Activated T-cell treated with anti-CD3 and anti-CD28 coated beads, Interleukin-2, amount 50 U/mL, for 1 hour (primary cell): ENCODE measurements at places on chromosomes 13 and 19.

DNA sequence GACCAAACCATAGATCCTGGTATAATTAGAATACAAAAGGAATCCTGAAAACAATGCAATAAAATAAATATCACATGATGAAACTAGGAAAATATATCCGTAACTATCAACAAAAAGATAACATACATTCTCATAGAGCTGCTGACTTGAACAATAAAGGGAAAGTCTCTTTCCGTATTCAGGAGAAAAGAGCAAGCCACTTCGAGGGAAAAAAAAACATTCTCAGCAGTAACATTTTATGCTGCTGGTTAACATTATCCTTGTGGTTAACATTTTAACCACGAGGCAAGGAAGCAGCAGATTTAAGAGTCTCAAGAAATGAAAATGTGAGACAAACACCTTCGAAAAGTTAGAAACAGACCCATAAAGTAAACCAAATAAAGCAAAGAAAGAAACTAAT, 25.8 kb downstream of the NALCN start:
- DNase-seq, result no peak

GRCh38 chr19:4393947-4394590, 6.3 kb downstream of the SH3GL1 start:
- no peak for DNase-seq

DNA sequence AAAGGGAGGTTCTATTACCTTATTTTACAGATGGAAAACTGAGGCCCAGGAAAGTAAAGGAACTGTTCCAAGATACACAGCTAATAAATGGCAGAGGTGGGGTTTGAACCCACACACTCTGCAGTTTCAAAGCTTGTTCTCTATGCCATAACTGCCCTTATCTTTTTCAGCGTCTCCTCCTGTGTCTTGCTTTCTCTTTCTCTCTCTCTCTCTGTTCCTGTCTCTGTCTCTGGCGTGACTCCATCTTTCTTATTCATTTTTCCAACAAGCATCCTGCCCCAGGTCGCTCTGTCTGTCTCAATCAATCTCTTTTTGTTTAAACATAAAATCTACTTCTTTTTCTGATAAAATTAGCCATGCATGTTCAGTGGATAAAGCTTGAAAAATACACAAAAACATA, 3.2 kb upstream of the IFNL4 start:
- DNase-seq, result no peak

GRCh38 chr13:102395174-102395573, 6.7 kb downstream of the FGF14 start:
- no peak for DNase-seq

DNA sequence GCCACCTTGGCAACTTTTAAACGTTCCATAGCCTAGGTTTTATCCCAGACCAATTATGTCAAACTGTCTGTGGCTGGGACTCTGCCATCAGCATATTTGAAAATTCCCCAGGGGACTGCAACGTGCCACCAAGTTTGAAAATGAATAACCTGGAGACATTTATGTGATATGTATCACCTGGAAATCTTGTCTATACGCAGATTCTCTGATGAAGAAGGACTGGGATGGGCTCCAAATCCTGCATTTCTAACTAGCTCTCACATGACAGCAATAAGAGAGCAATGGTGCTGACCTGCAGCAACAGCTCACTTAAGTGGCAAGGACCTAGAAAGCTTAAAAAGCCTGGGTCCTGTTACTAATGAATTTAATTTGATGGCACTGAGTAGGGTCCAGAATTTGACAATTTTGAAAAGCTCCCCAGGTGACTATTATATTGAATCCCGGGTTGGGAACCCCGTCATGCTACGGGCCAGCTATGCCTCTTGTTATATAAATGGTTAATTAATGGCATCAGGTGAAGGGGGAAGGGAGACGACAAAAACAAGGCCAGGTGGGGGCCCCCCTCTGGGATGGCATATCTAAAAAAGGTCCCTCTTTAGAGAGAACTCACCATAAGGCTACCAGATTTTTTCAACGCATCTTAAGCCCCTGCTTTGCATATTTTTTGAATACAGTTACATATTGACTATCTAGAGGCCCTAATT, 213.7 kb downstream of the ZIC5 start:
- no peak for DNase-seq

DNA sequence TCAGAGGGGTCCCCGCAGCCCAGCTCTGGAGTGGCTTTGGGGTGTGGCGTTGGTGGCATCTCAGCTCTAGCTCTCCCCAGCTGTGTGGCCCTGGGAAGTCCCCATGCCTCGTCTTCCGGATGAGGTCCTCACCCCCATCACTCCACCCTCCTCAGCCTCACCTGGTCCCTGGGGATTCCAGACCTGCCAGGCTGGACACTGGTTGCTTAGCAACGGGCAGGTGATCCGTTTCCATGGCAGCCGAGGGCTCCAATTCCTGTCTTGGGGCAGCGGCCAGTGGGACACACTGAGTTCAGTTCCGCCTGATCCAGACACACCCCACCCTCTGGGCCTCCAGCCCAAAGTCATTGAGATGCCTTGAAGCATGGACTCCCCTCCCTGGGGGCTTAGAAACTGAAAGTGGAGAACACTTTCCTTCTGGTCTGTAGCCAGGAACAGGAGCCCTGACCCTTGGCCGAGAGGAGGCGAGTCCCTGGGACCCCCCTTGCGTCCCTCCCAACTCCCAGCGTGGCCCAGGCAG, 7.7 kb upstream of the MISP start:
- DNase-seq, result no peak

DNA sequence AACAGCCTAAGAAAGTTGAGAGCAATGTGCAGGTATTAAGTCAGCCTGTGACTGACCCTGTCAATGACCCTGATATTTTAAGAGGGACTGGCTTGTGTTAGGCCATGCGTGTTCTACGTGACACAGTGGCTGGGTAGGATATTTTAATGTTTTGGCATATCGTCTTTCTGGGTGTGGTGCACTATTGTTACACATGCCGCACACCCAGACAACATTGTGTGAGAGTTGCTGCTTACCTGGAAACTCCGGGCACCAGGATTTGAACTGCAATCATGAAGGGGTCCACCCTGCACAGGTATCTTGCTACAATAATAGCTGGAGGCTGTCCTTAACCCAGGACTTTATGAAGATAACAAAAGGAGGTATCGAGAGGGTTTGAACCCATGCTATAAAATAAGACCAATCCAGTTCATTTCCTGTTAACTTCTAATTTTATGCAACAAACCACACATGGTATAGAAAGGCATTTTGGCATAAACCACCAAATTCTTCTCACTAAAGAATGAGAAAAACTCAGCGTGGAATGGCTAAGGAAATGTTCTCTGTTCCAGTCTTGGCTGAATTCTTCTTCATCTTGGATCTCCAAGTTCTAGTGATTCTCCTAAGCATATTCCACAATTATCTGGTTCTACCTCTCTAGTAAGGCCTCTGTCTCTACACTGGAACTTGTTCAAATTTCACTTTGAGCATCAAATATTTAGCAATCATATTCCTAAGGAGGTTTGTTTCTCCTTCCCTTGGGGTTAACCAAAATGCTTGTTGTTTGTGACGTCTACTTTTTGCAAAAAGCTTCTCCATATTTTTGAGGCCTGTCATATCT, 38.7 kb upstream of the POMP start:
- DNase-seq, result no peak

- DNase-seq, result no peak
These were observed 463.2 kb downstream of the KLF5 start for GRCh38 chr13:73521985-73522524.

DNA sequence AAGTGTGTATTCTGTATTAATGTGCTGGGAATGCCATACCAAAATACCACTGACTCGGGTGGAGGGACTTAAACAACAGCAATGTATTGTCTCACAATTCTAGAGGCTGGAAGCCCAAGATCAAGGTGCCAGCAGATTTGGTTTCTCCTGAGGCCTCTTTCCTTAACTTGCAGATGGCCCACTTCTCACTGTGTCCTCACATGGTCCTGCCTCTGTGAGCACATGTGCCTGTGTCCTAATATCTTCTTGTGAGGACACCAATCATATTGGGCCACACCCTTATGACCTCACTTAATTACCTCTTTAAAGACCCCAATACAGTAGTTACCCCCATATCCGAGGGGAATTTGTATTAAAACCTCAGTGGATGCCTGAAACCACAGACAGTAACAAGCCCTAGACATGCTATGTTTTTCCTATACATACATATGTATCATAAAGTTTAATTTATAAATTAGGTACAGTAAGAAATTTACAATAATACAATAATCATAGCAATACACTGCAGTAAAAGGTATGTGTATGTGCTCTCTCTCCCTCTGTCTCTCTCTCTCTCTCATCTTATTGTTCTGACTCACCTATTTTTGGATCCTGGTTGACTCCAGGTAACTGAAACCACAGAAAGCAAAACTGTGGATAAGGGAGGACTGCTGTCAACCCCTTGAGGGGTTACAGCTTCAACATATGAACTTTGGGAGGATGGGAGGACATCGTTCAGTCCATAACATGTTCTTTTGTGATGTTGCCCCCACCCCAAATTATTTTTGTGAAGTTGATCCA, 174.3 kb downstream of the IRS2 start:
- DNase-seq, result no peak

DNA sequence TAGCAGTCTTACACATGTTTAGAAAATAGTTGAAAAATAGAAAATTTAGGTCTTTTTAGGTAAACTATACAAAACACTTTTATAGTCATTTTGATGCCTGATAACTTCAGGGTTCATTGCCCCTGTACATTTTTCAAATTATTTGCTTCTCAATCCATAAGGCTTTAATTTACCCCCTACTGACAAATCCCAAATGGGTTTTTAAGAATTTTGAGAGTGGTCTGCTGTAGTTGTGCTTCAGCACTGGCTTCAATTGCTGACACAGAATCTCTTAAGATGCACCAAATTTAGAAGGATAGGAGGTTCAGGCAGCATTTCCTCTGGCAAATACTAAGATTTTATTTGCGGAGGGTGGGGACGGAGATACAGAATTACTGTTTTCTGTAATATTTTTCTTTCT, 89.4 kb downstream of the PCCA start:
- DNase-seq, result no peak

- DNase-seq, result no peak
These were observed 23.5 kb downstream of the CDADC1 start for GRCh38 chr13:49271264-49271663.

GRCh38 chr13:33052506-33053280, 36.5 kb downstream of the KL start:
- DNase-seq, result no peak

DNA sequence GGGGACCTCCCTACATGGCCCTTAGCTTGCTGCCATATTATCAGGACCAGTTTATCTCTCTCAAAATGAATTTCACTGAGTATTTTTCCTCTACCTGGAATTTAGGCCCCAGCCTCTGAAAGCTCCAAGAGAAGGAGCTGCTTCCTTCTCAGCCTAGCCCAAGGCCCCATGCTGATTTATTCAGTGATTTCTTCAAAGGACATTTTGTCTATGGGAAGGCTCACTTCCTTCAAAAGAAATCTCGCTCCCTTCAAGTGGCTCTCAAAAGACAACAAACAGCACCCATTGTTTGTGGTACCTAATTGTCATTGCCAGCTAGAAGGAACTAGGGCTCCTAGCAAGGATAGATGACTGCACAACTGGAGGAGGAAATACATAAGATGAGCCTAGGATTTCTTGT, 172.4 kb downstream of the SLC7A1 start:
- no peak for DNase-seq

DNA sequence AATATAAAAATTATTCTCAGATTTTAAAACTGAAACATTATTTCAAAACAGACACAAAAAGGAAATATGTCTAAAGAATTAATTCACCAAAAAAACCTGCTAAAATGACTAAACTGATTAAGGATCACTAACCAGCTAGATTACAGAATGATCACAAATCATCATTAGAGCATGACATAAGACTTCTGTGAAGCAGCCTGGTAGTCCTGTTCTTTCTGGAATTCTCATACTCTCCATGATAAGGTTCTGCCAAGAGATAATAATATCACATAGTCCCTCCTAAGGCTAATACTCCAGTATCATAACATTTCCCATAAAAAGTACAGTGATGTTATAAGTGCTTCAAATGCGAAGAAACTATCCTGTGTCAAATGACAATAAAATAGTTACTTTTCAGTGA, 1814.9 kb downstream of the SLITRK5 start:
- DNase-seq, result no peak

- peak; percentile 19 for DNase-seq
These were observed 968 bp downstream of the UBE2M start for GRCh38 chr19:58557221-58558065.

- DNase-seq, result no peak
These were observed 21.4 kb upstream of the MICU2 start for GRCh38 chr13:21625366-21625765.

DNA sequence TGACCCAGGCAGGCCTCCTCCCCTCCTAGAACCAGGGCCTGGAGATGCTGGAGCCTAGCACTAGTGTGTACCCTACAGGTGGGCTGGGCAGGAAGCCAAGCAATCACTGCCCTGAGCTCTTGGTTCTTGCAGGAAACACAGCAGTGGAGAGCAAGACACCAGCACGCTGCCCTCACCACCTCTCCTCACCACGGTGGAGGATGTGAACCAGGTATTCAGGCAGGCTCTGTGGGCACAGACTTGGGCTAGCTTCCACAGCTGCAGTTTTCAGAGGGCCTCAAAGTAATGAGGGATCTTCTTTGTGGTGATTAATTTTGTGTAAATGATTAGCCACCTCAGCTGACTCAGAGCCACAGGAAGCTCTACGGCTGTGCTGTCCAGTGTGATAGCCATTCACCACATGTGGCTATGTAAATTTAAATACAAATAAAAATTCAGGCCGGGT, 13.6 kb upstream of the GPI start:
- DNase-seq, result no peak

- DNase-seq, result no peak
These were observed 5.1 kb upstream of the PRR36 start for GRCh38 chr19:7879111-7879807.

DNA sequence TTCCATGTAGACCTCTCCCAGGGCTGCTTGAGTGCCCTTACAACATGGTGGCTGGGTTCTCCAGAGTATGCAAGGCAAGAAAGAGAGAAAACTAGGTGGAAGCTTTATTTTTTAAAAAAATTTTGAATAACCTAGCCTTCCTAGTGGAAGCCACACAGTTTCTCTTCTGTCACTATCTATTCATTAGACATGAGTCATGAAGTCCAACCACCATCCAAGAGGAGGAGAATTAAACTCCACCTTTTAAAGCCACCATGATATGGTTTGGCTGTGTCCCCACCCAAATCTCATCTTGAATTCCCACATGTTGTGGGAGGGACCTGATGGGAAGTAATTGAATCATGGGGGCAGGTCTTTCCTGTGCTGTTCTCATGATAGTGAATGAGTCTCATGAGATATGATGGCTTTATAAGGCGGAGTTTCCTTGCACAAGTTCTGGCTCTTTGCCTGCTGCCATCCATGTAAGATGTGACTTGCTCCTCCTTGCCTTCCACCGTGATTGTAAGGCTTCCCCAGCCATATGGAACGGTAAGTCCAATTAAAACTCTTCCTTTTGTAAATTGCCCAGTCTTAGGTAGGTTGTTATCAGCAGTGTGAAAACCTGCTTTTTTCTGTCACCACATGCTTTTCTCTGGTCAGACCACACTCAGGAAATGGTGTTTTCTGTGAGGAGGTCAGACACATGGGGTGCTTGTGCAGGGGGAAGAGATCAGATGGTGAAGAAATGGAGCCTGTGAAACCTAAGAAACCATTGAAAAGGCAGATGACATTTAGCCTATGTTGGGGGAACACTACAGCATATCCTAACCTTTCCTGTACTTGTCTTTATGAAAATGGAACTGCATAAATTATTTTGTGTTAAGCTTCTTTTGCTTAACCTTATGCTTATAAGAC, 57.7 kb downstream of the ANKRD10 start:
- no peak for DNase-seq

- DNase-seq, result no peak
These were observed 874 bp downstream of the TRIM28 start for GRCh38 chr19:58544591-58545285.
